ENCODE measurements at places on chromosomes 6 and 20.

DNA sequence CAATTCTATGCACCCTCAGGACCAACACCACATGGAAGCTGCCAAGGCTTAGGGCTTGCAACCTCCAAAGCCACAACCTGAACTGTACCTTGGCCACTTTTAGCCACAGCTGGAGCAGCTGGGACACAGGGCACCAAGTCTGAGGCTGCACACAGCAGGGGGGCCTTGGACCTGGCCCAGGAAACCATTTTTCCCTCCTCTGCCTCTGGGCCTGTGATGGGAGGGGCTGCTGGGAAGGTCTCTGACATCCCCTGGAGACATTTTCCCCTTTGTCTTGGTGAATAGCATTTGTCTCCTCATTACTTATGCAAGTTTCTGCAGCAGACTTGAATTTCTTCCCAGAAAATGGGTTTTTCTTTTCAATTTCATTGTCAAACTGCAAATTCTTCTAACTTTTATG, 13.0 kb downstream of the TPBG start:
- DNase-seq = no peak

- no peak for DNase-seq
Observed at GRCh38 chr20:5843054-5843592, 92.9 kb downstream of the SHLD1 start.

GRCh38 chr6:4928426-4928825, 75.4 kb downstream of the RPP40 start:
- DNase-seq = no peak

DNA sequence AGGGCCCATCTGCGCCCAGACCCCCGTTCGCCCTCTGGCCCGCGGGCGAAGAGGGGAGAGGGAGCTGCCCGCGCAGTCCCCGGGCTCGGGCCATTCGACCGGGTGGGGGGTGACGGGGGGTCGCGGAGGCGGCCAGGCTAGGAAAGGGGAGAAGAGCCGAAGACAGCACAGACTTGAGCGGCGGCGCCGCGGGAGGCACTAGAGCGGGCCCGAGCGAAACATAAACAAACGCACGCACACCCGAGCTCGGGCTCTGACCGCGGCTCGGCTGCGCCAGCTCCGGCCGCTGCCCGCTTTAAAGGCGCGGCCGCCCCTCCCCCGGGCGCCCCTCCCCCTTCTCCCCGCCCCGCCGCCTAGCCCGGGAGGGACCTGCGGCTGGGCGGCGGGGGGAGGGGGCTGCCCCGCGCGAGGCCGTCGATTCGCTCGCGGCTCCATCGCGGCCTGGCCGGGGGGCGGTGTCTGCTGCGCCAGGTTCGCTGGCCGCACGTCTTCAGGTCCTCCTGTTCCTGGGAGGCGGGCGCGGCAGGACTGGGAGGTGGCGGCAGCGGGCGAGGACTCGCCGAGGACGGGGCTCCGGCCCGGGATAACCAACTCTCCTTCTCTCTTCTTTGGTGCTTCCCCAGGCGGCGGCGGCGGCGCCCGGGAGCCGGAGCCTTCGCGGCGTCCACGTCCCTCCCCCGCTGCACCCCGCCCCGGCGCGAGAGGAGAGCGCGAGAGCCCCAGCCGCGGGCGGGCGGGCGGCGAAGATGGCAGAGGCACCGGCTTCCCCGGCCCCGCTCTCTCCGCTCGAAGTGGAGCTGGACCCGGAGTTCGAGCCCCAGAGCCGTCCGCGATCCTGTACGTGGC, at the start of gene FOXO3:
Gene FOXO3 (plus strand): TSS at position 455 of the 846 bp plus-strand sequence. CDS start 292 bp downstream, at position 747.
- DNase-seq = peak; percentile 72

DNA sequence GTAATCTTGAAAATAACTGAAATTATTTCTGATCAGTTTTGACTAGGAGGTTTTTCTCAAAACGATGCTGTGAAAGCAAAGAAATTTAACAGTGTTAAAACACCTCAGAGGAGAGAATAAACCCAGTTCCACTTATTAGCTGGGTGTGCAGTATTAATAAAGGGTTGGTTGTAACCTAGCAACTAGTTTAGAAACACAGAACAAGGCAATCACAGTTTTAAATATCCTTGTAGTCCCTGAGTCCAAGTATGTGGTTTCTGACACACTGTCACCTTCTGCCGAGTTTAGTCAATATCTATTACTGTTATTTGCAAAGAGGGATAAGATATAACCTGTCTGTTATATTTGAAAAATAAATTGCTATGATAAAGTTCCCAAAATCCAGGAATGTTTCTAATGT, 70.2 kb upstream of the INSM1 start:
- DNase-seq = no peak

DNA sequence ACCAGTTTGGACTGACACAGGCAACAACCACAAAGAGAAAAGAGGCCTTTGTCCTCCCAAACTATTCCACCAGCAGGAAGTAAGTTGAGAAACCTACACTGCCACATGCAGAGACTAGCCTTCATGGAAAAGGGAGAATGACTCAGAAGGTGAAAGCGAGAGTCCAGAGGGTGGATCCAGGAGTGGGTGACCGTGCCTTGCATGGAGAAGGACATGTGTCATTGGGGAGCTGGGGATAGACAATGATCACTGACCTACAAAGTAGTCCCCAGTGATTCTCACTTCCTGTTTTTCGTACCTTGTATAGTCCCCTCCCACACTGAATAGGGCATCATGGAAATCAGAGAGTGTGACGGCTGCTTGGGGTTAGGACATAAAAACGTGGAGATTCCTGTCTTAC, 91.9 kb downstream of the MYLK4 start:
- no peak for DNase-seq

DNA sequence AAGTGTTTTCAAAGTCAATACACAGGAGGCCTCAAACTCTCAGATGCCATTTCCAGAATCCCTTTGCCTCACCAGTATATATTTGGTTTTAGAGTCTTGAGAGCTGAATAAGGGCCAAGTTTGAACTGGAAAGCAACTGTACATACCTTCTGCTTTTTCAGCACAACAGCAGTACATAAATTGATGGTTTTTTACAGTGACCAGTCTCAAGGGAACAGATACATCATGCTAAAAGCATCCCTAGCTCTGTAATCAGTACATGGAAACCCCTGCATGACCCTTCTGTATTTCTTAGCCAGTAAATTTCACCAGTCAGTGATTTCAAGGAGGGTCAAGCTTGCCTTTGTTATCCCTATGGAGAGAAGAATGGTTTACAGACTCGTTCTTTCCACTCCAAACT, 40.6 kb upstream of the ECHDC1 start:
- no peak for DNase-seq

- DNase-seq = no peak
Observed at GRCh38 chr6:163392533-163392932, 22.0 kb upstream of the QKI start.

DNA sequence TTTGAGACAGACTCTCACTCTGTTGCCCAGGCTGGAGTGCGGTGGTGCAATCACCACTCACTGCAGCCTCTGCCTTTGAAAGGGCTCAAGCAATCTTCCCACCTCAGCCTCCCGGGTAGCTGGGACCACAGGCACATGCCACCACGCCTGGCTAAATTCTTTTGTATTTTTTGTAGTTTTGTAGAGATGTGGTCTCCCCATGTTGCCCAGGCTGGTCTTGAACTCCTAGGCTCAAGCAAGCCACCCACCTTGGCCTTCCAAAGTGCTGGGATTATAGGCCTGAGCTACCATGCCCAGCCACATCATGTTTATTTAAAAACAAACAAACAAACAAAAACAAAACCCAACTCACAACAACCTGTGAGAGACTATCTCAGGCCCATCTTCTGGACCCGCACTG, 29.7 kb upstream of the APCDD1L start:
- DNase-seq = no peak

- no peak for DNase-seq
Observed at GRCh38 chr6:105364243-105364642, 38.6 kb downstream of the PREP start.

GRCh38 chr6:129493354-129493902, 216.5 kb downstream of the ARHGAP18 start:
- no peak for DNase-seq

DNA sequence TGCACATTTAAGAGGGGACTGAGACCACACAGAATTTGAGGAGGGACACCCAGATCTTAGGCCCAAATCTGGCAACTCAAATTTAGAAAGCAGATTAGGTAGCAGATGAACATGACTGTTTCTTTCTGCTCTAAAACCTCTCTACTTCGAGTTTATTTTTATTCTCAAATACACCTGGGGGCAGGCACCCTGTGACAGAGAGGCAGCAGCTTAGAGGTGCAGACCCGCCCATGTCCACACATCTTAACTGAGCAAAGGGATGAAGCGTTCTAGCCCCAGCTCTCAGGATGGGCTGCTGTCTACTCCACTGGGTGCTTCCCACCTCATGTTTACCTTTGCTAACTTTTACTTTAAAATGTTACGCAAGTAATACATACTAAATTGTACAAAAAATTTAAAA, 125.0 kb downstream of the SLC23A2 start:
- DNase-seq = no peak

DNA sequence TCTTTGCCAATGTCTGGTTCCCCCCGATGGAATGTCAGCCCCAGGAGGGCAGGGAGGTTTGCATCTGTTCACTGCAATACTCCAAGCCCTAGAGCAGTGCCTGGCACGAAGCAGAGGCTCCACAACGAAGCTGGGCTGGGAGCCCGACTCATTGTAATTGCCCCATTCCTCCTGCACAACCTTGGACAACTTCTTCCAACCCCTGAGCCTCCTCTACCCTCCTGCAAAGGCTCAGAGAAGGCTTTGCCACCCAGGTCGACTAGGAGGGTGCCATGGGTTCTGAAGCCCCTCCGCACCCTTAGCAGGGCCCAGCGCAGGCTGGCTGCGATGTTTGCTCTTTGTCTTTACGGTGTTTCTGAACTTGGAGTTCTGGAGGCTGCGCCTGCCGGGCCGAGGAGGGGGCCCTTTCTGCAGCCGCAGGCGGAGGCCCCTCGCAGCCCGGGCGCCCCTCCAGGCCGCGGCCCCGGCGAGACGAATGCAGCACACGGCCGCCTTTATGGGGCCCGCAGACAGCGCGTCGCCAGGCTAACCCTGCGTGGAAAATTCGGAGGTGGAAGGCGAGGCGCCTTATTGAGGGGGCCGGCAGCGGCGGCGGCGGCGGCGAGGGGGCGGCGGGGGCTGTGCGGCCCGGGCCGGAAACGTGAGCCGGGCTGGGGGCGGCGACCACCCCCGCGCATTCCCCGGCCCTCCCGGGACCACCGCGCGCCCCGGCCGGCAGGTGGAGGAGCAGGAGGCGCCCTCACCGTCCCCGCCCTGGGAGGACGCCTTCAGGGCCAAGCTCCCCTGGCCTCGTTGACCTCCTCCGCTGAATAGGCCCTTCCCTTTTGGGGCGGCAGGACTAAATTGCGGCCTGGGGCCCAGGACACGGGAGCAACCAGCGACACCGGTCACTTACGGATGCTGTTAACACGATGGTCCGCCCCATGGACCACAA, 27.0 kb downstream of the SNAI1 start:
- DNase-seq = no peak

GRCh38 chr6:169974663-169975062, 223.2 kb downstream of the ERMARD start:
- no peak for DNase-seq

DNA sequence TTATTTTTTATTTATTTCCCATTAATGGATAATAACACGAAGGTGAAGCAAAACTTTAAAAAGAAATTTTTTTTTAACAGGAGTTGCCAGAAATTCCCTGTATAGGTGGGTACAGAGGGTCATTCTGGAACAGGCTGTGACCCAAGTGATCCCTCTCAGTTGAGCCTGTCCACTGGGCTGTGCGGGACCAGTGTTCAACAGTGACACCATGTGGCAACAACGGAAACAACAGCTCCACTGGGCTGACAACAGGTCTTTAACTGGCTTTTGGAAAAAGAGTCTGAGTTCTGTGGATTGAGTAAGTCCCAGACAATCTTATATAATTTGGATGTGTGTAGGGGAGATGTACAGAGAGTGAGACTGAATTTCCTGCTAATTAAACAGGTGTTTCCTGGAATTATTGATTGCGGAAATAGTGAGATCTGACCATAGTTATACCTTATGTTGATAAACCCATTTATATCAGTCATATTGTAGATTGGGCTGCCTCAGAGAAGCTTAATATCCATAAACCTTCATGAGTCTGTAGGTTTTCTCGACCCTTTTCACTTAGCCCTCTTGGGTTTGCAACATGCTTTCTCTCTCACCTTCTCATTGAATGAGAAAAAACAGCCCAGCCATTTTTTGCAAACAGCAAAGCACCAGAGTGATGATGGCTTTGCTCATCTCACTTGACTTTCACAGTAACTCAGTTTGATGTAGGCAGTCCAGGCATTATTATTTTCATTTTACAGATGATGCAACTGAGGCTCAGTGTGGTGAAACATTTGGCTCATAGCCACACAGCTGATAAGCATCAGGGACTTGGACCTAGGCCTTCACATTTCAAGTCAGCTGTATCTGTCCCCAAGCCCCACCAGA, 17.5 kb downstream of the KIAA1755 start:
- DNase-seq = no peak

DNA sequence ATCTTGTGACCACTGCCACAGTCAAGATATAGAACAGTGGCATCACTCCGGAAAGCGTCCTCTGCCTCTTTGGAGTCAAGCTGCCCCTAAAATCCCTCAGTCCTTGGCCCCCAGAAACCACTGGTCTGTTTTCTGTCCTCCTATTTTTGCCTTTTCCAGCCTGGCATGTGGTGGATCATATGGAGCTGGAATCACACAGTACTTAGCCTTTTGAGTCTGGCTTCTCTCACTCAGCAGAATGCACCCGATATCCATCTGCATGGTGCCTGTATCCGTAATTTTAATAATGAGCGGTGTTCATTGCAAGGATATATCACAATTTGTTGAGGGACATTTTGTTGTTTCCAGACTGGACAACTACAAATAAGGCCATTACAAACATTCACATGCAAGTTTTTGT, 49.0 kb upstream of the STX16 start:
- DNase-seq = no peak

DNA sequence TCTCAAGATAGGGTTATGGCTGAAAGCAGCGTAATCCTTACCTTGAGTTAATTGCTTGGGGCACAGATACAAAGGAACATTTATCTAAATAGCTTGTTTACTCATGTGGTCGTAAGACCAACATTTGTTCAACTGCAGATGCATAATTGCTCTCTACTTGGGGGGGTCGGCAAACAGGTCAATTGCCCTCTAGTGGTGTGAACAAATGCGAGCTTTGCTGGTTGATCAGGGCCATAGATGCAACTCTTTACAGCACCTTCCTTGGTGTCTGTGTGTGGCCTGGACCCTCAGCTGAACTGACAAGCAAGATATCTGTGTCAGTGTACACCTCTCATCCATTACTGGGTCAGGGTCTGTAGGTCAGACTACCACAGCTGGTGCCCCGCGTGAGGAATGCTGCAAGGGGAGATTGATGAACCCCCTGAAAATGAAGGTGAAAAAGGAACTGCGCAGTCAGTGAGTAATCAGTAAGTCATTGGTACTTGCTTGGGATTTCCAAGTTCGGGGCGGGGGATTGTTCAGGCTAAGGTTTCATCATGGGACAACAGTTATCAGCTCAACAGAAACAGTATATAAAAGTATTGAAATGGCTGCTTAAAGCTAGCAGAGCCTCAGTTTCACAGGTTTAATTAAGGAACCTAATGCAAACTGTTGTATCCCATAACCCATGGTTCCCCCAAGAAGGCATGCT, 24.0 kb downstream of the HLA-DPA1 start:
- no peak for DNase-seq

GRCh38 chr6:126123226-126123625, 136.9 kb downstream of the TRMT11 start:
- no peak for DNase-seq

Measured in T-helper 17 cell (primary cell).